ENCODE measurements at places on chromosomes 3 and 15.

DNA sequence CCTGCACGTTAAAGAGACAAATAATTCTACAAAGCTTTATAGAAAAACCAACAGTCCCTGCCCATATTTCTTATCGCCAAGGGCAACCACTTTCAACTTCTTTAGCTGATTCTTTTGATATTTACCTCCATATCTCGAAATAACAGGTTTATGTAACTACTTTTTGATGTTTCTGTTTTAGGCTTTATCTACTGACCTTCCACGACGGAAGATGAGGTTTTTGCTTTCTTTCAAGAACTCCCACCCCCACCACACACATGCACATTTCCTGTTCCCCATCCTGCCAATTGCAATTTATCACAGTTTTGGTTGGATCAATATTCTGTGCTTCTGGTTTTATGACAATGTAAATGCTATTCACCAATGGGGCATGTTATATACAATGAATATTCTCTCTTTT lies 330.4 kb upstream of the ICE2 start:
- DNase-seq = no peak

DNA sequence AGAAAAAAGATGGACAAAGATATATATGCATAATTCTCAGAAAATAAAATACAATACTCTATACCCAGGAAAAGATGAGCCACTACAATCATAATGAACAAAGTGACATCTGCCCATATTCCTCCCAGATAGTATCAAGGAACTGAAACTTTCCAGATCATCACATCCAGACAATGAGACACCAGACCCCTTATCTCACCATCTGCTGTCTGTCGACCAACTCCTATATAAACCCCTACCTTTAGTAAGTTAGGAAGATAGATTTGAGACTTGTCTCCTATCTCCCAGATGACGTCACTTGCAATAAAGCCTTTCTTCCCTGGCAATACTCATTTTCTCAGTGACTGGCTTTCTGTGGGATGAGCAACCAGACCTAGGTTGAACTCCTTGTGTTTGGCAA lies 1071.6 kb downstream of the PLOD2 start:
- DNase-seq = no peak

GRCh38 chr15:25863111-25863967 lies at the start of gene ATP10A:
TSS of gene ATP10A (minus strand) at chr15:25863327. CDS start at chr15:25863096, 231 bp downstream.
- DNase-seq = peak; percentile 45

DNA sequence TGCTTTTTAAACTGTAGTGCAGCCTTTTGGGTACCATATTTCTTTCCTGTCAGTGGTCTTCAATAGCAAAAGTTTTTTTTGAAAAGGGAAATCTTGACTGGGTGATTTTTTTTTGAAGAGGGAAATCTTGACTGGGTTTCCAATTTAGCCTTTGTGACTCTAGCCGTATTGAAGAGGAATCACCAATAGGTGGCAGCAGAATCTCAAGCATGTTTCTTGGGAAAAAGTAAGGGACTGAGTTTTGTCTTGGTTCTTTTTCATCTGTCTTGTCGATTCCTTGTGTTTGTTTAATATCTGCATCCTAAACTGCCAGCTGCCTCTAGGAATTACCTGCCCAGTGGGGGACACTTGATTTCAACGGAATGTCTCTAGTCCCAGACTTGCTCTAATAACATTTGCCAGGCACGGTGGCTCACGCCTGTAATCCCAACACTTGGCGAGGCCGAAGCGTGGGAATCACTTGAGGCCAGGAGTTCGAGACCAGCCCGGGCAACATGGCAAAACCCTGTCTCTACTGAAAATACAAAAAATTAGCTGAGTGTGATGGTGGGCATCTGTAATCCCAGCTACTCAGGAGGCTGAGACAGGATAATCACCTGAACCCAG lies 89.2 kb downstream of the RBPMS2 start:
- no peak for DNase-seq

DNA sequence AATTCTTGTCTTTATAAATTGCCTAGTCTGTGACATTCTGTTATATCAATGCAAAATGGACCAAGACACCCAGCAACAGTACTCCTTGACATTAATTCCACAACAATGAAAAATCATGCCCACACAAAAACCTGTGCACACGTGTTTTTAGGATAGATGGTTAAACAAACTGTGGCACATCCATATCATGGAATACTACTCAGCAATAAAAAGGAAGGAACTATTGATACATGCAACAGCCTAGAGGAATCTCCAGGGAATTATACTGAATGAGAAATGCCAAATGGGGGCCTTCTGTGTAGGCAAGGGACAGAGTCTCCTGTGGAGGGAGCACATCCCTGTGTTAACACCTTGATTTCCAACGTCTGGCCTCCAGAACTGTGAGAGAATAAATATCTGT lies 388.5 kb downstream of the MAGI1 start:
- DNase-seq = no peak

DNA sequence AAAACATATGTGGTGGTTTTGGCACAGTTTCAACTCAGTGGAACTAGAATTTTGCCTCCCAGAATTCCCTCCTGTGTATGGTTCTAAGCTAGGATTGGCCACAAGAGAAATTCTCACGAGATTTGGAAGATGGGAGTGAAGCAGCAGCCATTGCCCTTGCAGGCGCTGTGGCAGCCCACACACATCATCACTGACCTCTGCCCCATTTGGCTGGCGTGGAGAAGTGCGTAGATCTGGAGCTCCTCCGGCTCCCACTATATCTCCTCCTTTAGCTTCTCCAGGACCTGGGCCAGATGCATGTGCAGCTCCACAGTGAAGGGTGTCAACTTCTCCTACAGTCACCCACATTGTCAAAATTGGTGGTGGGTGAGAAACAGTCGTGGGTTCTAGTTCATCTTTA lies 199.6 kb downstream of the EFHB start:
- DNase-seq = no peak

DNA sequence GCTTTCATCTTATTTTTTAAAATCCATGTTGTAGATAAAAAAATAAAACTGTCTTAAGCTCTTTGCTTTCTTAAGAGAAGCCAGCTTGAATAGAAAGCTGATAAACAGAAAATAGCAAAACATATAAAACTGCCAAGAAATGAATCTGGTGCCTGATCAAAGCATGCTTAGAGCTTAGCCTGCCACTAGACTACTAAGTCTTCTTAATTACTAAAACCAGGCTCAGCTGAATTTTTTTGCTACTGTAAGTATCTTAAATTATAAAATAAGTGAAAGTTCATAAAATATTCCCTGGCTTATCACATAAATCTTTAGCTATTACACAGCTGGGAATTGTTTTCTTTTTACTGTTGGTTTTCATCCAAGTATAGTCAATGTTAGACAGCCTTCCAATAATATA lies 803.9 kb downstream of the DIPK2A start:
- no peak for DNase-seq

GRCh38 chr3:119221779-119222320 lies 18.8 kb downstream of the B4GALT4 start:
- peak; percentile 39 for DNase-seq

DNA sequence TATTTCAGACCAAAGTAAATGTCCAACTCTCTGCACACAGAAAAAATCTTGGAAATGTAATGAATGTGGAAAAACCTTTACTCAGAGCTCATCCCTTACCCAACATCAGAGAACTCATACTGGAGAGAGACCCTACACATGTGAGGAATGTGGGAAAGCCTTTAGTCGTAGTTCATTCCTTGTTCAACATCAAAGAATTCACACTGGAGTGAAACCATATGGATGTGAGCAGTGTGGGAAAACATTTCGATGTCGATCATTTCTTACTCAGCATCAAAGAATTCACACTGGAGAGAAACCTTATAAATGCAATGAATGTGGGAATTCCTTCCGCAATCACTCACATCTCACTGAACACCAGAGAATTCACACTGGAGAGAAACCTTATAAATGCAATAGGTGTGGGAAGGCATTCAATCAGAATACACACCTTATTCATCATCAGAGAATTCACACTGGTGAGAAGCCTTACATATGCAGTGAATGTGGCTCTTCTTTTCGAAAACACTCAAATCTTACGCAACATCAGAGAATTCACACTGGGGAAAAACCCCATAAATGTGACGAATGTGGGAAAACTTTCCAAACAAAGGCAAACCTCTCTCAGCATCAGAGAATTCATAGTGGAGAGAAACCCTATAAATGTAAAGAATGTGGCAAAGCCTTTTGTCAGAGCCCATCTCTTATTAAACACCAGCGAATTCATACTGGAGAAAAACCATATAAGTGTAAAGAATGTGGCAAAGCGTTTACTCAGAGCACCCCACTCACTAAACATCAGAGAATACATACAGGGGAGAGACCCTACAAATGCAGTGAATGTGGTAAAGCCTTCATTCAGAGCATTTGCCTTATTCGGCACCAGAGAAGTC lies 8.0 kb upstream of the ZNF501 start:
- DNase-seq = no peak

DNA sequence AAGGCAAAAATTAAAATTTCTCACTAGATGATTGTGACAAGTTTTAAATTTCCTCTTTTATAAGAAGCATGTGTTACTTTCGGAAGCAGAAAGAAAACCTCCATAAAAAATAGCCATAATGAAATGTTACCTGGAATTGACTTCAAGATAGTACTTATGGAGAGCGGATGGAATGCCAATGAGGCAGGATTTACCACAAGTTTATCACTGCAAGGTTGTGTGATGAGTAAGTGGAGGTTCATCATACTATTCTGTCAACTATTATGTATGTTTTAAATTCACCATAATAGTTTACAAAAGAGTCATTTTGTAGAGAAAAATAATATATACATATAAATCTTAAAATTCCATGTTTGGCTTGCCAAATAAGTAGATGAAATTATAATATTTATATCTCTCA lies 230.3 kb downstream of the SCAPER start:
- peak; percentile 7 for DNase-seq

DNA sequence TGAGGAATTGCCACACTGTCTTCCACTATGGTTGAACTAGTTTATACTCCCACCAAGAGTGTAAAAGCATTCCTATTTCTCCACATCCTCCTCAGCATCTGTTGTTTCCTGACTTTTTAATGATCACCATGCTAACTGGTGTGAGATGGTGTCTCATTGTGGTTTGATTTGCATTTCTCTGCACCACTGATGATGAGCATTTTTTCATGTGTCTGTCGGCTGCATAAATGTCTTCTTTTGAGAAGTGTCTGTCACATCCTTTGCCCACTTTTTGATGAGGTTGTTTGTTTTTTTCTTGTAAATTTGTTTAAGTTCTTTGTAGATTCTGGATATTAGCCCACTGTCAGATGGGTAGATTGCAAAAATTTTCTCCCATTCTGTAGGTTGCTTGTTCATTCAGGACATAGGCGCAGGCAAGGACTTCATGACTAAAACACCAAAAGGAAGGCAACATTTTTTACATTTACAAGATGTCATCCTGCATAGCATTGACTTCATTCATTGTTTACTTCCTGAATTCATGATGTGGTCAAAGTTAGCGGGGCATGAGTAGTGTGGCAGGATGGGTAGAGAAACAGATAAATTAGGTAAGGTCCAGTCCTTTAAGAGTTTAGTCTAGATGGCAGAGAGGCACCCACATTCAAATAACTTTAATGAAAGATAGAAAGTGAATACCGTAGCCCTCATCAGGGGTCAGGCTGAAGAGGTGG lies 45.1 kb upstream of the LPP start:
- no peak for DNase-seq

- no peak for DNase-seq
Observed at GRCh38 chr15:99749386-99749785, 16.1 kb upstream of the LYSMD4 start.

DNA sequence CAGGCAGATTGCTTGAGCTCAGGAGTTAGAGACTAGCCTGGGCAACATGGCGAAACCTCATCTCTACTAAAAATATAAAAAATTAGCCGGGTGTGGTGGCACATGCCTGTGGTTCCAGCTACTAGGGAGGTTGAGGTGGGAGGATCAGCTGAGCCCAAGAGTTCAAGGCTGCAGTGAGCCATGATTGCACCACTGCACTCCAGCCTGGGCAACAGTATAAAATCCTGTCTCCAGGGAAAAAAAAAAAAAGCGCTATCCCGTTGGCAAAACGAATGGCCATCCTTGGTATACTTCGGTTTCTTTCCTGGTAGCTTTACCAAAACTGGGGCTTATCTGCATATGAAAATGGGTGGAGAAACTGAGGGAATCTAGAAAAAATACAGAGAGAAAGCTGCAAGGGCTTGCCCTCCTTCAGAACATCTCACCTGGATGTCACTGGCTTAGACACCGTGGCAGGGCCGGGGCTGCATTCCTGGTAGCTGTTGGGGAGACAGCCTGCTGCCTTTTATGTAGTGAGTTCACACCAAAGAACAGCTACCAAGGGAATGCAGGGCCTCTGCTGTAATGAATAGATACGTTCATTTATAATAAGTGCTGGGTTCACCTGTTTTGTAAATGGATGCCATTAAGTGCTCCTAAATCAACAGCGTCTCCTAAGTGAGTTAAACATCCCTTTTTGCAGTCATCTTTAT lies 96.0 kb downstream of the IQSEC1 start:
- no peak for DNase-seq

DNA sequence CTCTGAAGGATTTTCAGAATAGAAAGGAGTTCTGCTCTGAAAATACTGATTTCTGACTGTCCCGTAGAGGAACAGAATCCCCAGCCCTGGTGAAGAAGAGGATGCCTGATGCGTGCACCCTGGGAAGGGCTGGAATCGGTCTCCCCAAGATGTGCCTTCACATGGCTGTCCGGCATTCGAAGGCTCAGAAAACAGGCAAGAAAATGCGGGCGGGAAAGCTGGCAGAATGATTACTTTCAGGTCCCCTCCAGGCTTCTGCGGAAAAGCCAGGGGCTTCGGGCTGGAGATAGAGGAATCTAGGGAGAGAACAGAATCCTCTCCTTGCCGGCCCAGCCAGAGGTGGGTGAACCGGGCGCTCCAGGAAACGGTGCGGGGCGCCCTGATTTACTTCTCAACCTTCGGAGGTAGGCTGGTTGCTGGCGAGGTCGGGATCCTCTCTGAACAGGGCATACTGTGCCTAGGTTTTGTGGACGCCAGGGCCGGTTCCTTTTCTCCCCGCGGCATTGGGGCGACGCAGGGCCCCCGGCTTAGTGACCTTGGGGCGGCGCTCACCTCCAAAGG lies 2.5 kb downstream of the FOXL2NB start:
- no peak for DNase-seq

- no peak for DNase-seq
Observed at GRCh38 chr3:119257654-119258410, 17.2 kb upstream of the B4GALT4 start.

- DNase-seq = no peak
Observed at GRCh38 chr3:33058765-33059164, 38.2 kb downstream of the GLB1 start.

Measured in GM04504 (cell line).